ENCODE measurements at places on chromosomes 5 and 9. TPM values are rescaled to one million over a fixed set of nuclear protein-coding genes. Genes with fewer than 3 reads are reported as not detected.

SEPTIN8 gene
- 11.8 TPM for total RNA-seq

CARTPT gene
- total RNA-seq: not detected

SLC4A9 gene
- total RNA-seq: not detected

RORB gene
- total RNA-seq: 0.05 TPM

PRDM12 gene
- not detected for total RNA-seq

C5orf47 gene
- total RNA-seq: 0.08 TPM

CTXN3 gene
- total RNA-seq: not detected

GZMA gene
- total RNA-seq: 2.1 TPM
